Psoas muscle (tissue), 8 donors: ENCODE measurements at places on chromosomes 11 and 22. TPM values are rescaled to one million over a fixed set of nuclear protein-coding genes. Genes with fewer than 3 reads are reported as not detected.

- no peaks in the 10 kb centered on the region for H3K36me3 ChIP-seq
- H3K4me1 ChIP-seq: no peaks in the 10 kb centered on the region
- DNase-seq: no peak
- no peak overlapping the region for H3K27ac ChIP-seq
These were observed 1.1 kb downstream of the SHANK2 start for GRCh38 chr11:71251151-71251721.

The MS4A6E gene
- not detected for total RNA-seq

GRCh38 chr11:8709002-8709672 lies 26.5 kb downstream of the RPL27A start:
- no peaks in the 10 kb centered on the region for H3K36me3 ChIP-seq
- no peak overlapping the region for H3K4me3 ChIP-seq
- H3K27ac ChIP-seq: peak overlapping the region; percentile 72

GRCh38 chr11:3946455-3947017 lies 91.1 kb downstream of the STIM1 start:
- no peak overlapping the region for H3K4me3 ChIP-seq
- peak overlapping the region; percentile 79 for H3K27ac ChIP-seq
- no peaks in the 10 kb centered on the region for H3K36me3 ChIP-seq
- H3K27me3 ChIP-seq: no peaks in the 10 kb centered on the region

GRCh38 chr22:42764895-42765363 lies 44.3 kb upstream of the A4GALT start:
- no peak overlapping the region for H3K4me3 ChIP-seq
- no peaks in the 10 kb centered on the region for H3K36me3 ChIP-seq
- no peak for DNase-seq
- H3K27me3 ChIP-seq: no peaks in the 10 kb centered on the region

The MMP12 gene
- not detected for total RNA-seq

GRCh38 chr11:17412488-17413180 lies 24.2 kb upstream of the KCNJ11 start:
- H3K36me3 ChIP-seq: no peaks in the 10 kb centered on the region
- no peak for DNase-seq
- H3K4me1 ChIP-seq: peaks cover 24% of the 10 kb centered on the region
- no peak overlapping the region for H3K4me3 ChIP-seq
- no peaks in the 10 kb centered on the region for H3K27me3 ChIP-seq
- no peak overlapping the region for H3K27ac ChIP-seq
